ENCODE measurements at places on chromosomes 12 and 14.

- DNase-seq = no peak
Measured at GRCh38 chr14:68377459-68377858, 415.4 kb downstream of the ZFP36L1 start.

GRCh38 chr12:119938049-119938667 is 50.9 kb upstream of the BICDL1 start:
- peak; percentile 49 for DNase-seq

- DNase-seq = peak; percentile 7
Measured at GRCh38 chr12:67449591-67450052, 180.5 kb downstream of the CAND1 start.

GRCh38 chr12:131929581-131930456 is 743 bp downstream of the PUS1 start:
- DNase-seq = no peak

DNA sequence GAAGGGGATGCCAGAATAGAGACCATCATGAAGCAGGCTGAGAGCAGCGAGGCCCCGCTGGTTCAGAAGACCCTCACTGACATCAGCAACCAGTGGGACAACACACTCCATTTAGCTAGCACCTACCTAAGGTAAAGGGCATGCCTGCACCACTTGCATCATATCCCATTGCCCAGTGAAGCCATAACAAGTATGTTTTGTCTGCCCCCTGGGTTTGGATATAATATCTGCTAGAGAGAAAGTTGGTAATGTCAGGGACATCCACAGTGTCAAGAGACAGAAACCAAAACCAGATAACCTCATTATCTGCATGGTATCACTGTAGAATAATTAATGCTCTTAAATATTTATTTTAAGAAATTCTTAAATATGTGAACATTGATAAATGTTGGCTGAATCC is 173.8 kb downstream of the SYNE2 start:
- DNase-seq = no peak

- no peak for DNase-seq
Measured at GRCh38 chr14:76355771-76356170, 20.2 kb upstream of the ESRRB start.

DNA sequence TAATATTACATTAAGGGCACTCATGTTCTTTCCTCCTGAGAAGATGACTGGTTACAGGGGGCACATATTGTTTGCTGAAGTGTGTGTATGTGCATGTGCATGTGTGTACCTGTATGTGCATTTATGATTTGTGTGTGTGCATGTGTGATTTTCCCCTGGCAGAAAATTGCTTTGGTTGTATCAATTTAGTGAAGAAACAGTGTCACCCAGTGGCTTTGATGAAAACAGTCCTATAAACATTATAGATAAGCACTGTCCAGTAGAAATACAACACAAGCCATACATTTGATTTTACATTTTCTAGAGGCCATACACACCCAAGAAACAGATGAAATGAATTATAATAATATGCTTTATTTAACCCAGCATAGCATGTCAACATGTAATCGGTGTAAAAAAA is 8.6 kb downstream of the PDE3A start:
- no peak for DNase-seq

DNA sequence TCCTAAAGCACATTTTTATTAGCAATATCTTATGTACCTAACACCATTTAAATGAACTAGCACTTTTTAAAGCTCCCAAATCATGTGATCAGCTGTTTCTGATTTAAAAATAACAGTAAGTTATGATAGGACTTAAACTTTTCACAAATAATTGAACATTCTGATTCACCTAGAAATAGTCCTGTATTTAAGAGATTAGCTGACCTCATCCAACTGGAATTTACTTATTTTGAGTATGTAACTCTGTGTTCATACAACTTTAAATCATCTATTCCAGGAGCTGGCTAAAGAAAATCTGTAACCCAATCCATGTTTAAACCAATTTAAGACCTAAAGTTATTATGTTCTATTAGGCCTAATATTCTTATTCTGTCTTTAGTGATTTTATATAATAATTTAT is 184.3 kb downstream of the CCDC91 start:
- DNase-seq = no peak

DNA sequence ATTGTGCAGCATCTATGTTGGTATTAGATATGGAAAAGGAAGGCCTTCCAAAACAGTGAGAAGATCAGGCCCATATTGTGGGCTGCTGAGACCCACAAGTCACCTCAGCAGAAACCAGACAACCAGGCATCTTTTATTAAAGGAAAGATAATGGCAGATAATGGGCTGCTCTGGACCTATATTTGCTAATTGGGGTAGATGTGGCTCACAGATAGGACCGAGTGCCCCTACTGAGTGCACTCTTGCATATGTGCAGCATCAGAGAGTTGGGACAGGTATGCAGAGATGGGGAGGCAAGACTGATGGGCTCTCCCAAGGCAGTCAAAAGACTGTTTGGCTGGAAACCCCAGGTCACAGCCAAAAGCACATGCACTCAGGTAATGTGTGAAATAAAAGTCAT is 149.8 kb upstream of the GZMB start:
- no peak for DNase-seq
